Fibroblast of lung (primary cell): ENCODE measurements at places on chromosomes 16 and 17. TPM values are rescaled to one million over a fixed set of nuclear protein-coding genes. Genes with fewer than 3 reads are reported as not detected.

DHRS7C gene
- total RNA-seq = not detected in 2 replicates

EME1 gene
- 0.51 and 2.3 TPM in 2 replicates for total RNA-seq

DNA sequence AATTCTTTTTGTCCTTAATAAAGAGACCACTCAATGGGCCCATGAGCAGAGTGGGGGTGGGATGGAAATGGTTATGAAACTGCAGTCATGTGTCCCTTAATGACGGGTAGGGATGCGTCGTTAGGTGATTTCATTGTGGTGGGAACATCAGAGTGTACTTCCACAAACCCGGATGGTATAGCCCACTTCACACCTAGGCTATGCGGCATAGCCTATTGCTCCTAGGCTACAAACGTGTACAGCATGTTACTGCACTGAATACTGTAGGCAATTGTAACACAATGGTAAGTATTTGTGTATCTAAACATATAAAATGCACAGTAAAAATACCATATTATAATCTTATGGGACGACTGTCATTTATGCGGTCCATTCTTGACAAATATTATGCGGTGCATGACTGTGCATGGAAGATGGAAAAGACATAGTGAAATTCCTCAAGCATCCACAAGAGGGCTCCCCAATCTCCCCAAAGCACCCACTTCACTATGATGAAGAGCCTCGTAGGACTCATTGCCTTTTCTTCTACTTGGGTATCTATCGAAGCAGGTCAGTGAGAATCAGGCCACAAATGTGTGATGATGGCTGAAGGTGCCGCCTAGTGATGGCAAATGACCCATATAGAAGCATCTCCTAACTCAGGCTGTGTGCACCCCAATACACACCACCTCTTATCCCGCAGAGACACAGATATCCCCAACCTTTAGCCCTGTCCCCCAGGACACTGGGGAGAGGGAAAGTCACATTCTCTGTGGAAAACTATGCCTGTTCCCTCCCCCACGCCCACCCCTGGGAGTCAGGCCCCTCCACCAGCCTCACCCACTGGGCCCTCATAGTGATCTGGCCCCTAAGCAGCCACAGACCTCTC is 43.5 kb downstream of the TBX21 start:
- H3K4me1 ChIP-seq = no peaks in the 10 kb centered on the region
- H3K4me3 ChIP-seq = no peak overlapping the region
- no peak overlapping the region for H3K27ac ChIP-seq
- peak; percentile 55 for DNase-seq

DNA sequence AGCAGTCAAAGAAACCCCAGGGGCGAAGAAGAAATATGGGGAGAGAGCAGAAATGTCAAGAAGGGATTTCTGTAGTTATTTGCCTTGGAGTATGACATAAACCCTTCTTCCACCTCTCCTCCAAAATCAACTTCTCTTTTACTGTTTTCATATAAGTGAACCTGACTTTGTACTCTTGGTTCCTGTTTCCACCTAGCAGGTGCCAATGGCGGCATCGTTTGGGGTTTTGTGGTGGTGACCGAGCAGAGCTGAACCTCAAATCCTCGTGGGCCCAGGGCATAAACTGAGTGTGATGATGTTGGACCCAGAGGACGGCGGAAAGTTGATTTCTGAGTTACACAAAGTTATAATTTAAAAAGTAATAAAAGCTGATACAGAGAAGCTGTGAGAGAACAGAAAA is 39.6 kb upstream of the PSMD7 start:
- DNase-seq = no peak
- no peaks in the 10 kb centered on the region for H3K36me3 ChIP-seq
- no peak overlapping the region for H3K27ac ChIP-seq
- H3K27me3 ChIP-seq = no peaks in the 10 kb centered on the region
- no peak overlapping the region for H3K4me3 ChIP-seq
- no peaks in the 10 kb centered on the region for H3K4me1 ChIP-seq

- no peak overlapping the region for H3K27ac ChIP-seq
- H3K27me3 ChIP-seq = no peaks in the 10 kb centered on the region
- H3K4me3 ChIP-seq = no peak overlapping the region
- H3K4me1 ChIP-seq = no peaks in the 10 kb centered on the region
Measured at GRCh38 chr17:219696-220095, 38.2 kb upstream of the DOC2B start.

DNA sequence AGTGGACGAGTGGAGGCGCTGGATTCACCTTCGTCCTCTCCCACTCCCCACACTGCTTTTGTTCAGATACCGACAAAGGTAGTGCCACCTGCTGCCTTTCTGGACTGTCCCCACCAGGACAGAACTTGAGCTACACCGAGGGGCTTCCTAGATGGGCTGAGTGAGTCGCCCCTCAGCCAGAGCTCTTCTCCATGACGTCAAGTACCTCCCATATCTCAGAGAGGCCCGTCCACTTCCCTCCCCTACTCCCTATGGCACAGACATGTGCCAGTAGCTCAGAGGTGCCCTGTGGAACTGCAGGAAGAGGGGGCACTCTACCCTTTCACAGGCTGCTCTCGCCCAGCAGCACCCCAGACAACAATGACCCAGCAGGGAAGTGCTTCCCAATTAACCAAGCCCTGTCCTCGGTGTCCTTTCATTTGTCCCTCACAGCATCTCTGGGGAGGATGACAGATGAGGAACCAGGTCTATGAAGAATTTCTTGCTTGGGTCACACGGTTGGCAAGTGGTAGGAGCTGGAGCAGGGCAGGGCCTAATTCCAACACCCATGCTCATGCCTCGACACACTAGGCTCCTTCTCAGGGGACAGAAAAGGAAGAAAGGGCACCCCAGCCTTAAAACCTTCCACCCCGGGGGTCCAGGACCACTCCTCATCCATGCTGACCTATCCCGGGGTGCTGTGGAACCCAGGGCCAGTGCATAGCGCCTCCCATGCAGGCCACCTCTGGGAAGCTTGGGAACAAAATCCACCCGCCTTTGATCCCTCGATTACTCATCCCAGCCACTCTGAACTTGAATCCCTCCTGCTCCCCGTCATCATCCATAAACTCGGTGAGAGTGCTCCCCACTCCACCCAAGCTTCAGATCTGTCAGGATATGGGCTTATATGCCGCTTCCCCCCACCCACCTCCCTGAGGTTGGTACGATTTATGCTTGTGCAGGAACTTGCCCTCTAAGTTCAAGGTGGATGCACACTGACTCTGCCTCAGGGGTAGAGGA is 51.7 kb downstream of the WNT3 start:
- DNase-seq = no peak
- no peak overlapping the region for H3K27ac ChIP-seq
- peaks cover 12% of the 10 kb centered on the region for H3K4me1 ChIP-seq
- peaks cover 1% of the 10 kb centered on the region for H3K36me3 ChIP-seq
- no peaks in the 10 kb centered on the region for H3K27me3 ChIP-seq

DNA sequence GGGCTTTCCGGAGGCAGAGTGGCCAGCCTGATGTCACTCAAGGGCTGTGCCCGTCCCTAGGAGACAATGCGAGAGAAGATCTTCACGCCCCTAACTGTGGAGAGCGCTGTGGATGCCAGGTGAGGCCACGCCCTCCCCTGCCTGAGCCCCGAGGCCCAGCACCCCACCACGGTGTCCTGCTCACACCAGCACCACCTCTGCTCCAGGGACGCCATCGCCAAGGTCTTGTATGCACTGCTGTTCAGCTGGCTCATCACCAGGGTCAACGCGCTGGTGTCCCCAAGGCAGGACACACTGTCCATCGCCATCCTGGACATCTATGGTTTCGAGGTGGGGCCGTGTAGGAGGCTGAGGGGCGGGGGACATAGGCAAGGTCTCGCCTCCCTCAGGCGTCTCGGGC is 27.8 kb downstream of the MYO15A start:
- H3K27ac ChIP-seq = no peak overlapping the region
- H3K4me1 ChIP-seq = no peaks in the 10 kb centered on the region
- H3K4me3 ChIP-seq = no peak overlapping the region
- no peak for DNase-seq
- no peaks in the 10 kb centered on the region for H3K36me3 ChIP-seq

- H3K27me3 ChIP-seq = no peaks in the 10 kb centered on the region
- no peaks in the 10 kb centered on the region for H3K4me1 ChIP-seq
- H3K36me3 ChIP-seq = peaks cover 23% of the 10 kb centered on the region
Measured at GRCh38 chr17:2694381-2695242, 17.0 kb downstream of the CLUH start.

GRCh38 chr16:25692351-25692741 is 587 bp downstream of the HS3ST4 start:
- H3K4me1 ChIP-seq = no peaks in the 10 kb centered on the region
- no peak overlapping the region for H3K4me3 ChIP-seq
- H3K36me3 ChIP-seq = no peaks in the 10 kb centered on the region
- H3K27ac ChIP-seq = no peak overlapping the region
